RPMI7951 (cell line): ENCODE measurements at places on chromosomes 3 and 15. TPM values are rescaled to one million over a fixed set of nuclear protein-coding genes. Genes with fewer than 3 reads are reported as not detected.
A peak's percentile ranks its signal among the peaks of the same experiment; 100 is the strongest.

CAMK2N2 gene
- 0.29 and 0.96 TPM in 2 replicates for total RNA-seq

TEX55 gene
- not detected in 2 replicates for total RNA-seq

PLAAT1 gene
- not detected in 2 replicates for total RNA-seq

- DNase-seq = no peak
These were observed 42.4 kb downstream of the RASA2 start for GRCh38 chr3:141529256-141529655.

DNA sequence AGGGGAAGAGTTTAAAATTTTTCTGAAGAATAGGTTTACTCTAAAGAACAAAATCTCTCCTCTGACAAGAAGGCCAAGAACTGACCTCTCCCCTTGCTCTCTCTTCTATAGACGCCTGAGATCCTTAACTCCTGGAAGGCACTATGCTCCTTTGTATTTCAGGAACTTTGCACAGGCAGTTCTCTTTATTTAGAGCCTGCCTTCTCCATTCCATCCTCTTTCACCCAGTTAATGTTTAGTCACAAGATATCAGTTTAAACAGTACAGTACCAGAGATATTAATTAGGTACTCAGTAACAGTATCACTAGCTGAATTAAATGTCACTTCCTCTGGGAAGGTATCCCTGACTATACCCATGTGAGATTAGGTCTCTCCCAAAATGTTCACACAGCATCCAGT lies 33.5 kb downstream of the HERC1 start:
- no peak for DNase-seq

DNA sequence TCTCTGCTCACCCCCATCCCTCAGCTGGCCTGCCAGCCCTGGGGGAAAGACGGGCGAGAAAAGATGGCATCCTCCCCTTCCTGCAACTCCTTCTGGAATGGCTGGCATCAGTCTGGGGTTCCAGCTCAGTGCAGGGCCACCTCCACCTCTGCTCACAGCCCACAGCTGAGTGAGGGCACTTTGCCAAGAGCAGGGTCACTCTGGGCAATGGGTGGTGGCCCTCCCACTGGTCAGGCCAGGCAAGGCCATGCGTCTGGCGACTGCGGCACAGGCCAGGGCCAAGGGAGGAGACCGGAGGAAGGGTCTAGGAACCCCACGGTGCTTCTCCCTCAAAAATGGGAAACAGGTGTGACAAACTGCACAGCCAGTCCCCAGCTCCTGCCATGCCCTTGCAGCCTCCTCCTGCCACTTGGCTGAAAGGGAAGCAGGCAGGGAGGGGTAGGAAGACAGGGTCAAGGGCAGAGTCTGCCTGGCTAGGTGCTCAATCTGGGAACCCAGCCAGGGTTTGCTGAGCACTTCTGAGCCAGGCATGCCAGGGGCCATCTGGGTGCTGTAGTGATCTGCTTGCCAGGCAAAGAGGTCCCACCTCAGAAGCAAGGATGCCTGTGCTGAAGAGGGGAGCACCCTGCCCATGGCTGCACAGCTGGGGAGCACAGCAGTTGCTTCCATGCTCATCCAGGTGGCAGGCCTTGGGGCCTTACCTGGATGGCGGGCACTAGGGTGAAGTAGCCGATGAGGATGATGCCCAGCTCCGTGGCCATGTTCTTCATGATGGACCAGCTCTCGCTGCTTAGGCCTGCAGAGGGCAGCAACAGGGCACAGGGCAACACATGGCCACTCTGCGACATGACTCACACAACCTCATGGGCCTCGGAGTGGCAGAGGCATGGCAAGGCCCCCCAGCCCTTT lies 41.2 kb downstream of the PTPN23 start:
- peak; percentile 26 for DNase-seq

DNA sequence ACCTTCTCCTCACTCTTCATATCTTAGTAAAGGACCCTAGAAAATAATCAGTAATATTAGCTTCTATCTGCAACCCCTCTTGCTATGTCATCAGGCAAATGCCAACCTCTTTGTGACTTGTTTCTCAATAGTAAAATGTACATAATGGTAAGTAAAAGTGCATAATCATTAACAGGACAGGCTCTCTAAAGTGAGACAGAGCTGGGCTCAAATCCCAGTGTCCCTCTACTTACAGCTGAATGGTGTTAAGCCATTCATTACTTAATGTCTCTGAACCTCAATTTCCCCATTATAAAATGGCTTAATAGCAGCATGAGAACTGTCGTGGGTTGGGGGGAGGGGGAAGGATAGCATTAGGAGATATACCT lies 62.6 kb upstream of the ATP11B start:
- DNase-seq = no peak

DNA sequence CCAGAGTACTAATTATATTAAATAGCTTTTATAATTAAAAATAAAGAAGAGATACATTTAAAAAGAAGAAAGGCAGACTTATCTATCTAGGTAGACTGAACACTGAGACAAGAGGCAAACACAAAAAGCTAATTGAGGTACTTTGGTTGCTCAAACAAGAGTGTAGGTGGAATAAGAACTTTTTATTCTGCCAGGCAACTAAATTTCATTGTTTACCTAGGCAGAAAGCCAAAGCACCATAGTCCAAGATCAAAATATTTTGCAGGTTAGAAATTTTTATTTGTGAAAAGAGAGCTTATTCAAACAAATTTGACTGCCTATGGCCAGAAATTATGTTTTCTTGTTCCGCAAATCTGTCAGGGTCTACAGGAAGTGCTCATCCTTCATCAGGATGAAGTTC lies 499.6 kb upstream of the GBE1 start:
- DNase-seq = no peak

GRCh38 chr3:42960282-42960681 lies 18.8 kb upstream of the GASK1A start:
- DNase-seq = peak; percentile 12

DNA sequence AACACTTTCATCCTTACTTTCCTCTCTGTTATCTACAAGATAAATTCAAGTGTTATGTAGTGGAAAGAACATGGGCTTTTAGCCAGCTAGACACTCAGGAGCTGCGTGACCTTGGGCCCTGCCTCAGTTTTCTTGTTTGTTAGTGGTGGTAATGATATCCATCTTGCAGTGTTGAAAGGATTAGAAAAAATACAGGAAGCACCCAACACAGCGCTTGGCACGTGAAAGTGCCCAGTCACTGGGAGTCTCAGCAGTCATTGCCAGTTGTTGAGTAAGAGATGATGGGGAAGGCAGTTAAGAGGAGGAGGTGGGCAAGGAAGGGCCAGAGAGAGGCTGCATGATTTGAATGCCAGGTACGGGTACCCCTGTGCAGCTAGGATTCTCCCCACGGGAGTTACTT lies 5.3 kb downstream of the PDIA5 start:
- no peak for DNase-seq

DNA sequence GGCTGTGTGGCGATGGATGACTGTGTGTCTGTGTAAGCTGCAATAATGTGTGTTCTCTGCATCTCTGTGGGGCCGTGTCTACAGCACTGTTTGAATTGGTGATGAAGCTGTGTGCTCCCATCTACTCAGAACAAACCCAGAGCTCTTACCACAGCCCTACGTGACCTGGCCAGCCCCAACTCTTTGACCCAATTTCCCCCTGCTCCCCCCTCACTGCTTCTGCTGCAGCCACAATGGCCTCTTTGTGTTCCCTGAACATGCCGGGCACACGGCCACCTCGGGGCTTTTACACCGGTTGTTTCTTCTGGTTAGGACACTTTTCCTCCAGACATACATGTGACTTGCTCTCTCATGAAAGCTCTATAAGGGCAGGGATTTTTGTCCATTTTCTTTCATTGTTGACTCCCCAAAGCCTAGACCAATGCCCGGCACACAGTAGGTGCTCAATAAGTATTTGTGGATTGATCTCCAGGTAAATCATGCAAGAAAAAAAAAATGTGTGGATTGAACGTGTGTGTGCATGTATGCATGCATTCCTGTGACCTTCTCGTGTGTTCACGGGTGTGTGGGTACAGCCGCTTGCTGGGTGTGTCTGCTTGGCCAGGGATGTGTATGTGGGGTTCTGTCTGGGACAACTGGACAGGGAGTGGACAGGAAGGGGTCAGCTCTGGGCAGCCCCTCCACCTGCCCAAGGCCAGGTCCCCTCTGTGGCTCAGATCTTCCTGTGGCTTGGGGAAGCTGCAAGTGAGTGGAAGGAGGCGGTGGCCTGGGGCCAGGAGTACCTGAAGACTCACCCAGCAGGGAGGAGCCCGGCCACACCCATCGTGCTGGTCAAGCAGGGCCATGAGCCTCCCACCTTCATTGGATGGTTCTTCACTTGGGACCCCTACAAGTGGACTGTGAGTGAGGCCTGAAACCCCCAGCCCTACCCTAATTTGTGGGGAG lies 14.8 kb downstream of the VILL start:
- DNase-seq = peak; percentile 30

GRCh38 chr3:109081746-109082510 lies 36.0 kb downstream of the MORC1 start:
- DNase-seq = peak; percentile 49

GRCh38 chr3:107589454-107589853 lies 66.7 kb downstream of the BBX start:
- DNase-seq = no peak

DNA sequence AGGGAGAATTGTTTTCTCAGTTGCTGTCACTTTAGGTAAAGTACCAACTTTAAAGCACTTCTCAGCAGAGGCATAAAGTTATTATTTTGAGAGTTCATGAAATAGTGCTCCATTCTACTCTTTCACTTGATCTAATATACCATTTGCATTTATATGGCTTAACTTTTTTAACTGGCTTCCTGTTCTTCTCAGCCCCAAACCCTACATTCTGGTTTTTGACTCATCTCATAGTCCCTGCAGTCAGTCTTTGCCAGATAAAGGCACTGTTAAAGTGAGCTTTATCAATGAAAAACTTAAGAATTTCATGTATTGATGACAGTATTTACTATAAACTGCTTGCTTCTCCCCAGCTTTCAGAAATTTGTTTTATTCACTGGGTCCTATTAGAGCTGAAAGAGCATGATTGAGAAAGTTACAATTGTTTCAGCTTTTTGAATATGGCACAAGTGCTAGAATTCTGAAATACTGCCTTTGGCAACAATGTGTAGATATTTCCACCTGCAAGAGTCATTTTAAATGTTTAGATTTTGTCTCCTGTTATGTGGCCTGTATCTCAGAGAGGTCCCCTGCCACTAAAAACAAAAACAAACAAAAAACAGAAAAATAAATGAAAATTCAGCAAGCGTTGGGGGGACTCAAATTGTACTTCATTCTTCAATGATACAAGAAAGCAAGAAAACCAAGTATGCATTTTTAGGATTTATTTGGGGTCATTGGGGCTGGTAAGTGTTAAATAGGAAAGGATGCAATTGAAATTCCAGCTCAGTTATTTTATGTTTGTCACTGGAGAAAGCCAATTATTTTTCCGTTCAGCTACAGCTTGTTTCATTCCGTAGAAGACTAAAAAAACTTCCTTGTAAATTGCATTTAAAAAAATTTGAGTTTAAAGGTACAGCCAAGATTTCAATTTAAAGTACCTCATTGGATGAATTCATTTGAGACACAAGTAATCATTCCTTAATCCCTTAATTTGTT lies 28.6 kb downstream of the TGFBR2 start:
- no peak for DNase-seq
